Cortex of kidney (tissue), 1 donor: ENCODE measurements at places on chromosomes 3 and 15.

DNA sequence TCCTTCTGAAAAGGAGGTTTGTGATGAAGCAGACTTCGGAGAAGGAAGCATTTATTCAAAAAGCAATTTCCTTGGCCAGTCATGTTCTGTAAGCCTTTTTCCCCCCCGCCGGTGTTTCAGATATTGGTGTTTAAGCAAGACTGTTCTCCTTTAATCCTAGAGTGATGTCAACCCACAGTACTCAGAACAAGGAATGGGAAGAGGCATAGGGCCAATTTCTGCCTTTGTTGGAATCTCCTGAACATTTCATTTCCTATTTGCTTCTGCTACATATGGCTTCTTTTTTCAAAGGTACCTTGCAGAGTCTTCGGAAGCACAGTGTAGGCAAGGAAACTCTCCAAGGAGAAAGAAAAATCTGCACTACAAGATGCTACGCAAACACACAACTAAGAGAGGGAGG is 713.1 kb upstream of the CFAP20DC start:
- DNase-seq = no peak

- DNase-seq = no peak
Measured at GRCh38 chr15:91861223-91861622, 7.7 kb downstream of the SLCO3A1 start.

DNA sequence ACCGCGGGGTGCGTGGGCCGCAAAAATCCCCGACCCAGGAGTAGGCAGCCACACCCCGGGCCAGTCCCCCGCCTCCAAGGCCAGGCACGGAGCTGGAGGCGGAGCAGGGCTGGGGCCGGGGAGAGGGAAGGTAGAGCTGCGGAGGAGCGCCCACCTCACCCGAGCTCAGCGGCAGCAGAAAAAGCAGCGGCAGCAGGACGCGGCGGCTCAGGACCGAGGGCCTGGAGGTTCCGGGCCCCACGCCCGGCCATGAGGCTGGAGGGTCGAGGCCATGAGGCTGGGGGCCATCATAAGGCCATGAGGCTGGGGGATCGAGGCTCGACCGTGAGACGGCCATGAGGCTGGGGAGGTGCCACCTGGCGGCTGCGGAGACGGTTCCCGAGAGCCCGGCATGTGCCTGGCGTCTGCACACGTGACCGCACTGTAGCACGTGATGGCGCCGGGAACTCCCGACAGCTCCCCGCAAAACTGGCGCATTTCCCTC is 32.9 kb upstream of the PRSS50 start:
- DNase-seq = no peak

DNA sequence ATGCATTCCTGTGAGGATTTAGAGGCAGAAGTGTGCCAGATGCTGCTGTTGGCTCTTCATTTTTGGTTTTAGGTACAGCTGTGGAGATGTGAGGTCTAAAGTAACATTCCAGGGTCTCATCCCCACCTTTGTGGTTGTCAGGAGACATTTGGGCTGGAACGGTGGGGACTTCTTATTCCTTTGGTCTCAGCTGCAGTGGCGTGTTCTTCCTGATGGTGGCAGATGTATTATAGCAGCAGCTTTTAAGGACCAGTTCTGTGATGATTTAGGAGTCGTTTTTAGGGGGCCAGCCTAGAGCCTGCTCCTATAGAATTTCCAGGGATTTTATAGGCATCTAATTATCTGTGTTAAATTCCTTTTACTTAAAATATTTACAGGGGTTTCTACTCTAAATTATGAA is 221.0 kb upstream of the EOMES start:
- DNase-seq = no peak

- DNase-seq = no peak
Measured at GRCh38 chr15:85063088-85063487, 81.4 kb downstream of the PDE8A start.

- DNase-seq = no peak
Measured at GRCh38 chr3:46865546-46865945, 2.3 kb upstream of the MYL3 start.
